Chondrocyte (in vitro differentiated cells): ENCODE measurements at places on chromosomes 12 and 14. TPM values are rescaled to one million over a fixed set of nuclear protein-coding genes. Genes with fewer than 3 reads are reported as not detected.

GRCh38 chr12:33438851-33439586, 600 bp downstream of the SYT10 start:
- no peak for DNase-seq

GRCh38 chr14:98173305-98173704, 1098.7 kb downstream of the BCL11B start:
- no peak for DNase-seq

Gene POTEG
- total RNA-seq: not detected in 3 replicates

Gene EFS
- 29.5 to 36.7 TPM (median 29.6 TPM) in 3 replicates for total RNA-seq

Gene TSPAN11
- 0.87 to 1.9 TPM (median 0.95 TPM) in 3 replicates for total RNA-seq

Gene FAM90A1
- not detected in 3 replicates for total RNA-seq
